Osteocyte (in vitro differentiated cells): ENCODE measurements at places on chromosomes 11 and 22.

DNA sequence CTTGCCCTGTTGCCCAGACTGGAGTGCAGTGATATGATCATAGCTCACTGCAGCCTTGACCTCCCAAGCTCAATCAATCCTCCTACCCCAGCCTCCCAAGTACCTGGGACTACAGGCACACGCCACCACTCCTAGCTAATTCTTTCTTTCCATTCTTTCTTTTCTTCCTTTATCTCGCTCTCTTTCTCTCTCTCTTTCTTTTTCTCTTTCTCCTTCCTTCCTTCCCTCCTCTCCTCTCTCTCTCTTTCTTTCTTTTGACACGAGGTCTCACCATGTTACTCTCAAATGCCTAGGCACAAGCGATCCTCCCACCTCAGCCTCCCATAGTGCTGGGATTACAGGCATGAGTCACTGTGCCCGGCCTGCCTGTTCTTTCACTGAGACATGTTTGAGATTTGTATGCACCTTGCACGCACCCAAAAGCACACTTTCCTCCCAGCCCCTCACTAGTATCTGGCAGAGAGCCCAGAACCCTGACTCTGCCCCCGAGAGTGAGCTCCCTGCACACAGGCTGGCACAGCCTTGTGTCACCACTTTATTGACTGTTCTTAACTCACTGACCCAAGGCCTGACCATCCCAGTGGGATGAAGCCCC lies 56.8 kb downstream of the CD6 start:
- no peak for DNase-seq

- DNase-seq: no peak
Measured at GRCh38 chr22:26194313-26194712, 25.1 kb downstream of the SEZ6L start.

DNA sequence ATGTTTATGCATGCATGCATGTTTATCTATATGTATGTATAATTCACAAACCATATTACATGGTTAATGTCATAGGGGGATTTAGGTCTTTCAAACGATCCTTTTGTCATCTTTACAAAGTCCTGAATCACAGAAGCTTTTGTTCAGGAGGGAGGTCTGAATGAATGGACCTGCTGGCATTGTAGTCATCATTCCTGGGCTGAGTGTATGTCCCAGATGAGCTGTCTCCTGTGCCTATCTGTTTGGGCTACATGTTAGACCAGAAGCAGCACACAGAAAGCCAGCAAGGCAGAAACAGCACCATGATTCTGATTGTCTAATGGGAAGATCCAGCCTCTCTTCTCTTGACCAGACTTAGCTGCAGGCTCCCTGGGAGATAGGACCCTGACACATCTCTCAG lies 69.5 kb downstream of the ADM start:
- no peak for DNase-seq

GRCh38 chr11:117909611-117910382 lies 19.4 kb downstream of the TMPRSS13 start:
- DNase-seq: no peak

- no peak for DNase-seq
Measured at GRCh38 chr11:76653674-76654284, 16.8 kb downstream of the LRRC32 start.

DNA sequence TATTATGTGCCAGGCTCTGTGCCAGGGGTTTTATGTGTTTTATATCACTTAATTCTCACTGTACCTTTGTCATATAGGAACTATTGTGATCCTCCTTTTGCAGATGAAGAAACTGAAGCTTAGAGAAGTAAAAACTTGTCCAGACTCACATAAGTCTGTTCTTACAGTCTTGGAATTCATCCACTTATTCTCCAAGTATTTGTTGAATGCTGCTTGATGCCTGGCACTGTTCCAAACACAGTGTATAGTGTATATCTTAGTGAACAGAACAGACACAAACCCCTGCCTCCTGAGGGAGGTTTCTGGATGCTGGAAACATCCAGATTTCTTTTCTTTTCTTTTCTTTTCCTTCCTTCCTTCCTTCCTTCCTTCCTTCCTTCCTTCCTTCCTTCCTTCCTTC lies 29.0 kb upstream of the FGF3 start:
- DNase-seq: no peak

DNA sequence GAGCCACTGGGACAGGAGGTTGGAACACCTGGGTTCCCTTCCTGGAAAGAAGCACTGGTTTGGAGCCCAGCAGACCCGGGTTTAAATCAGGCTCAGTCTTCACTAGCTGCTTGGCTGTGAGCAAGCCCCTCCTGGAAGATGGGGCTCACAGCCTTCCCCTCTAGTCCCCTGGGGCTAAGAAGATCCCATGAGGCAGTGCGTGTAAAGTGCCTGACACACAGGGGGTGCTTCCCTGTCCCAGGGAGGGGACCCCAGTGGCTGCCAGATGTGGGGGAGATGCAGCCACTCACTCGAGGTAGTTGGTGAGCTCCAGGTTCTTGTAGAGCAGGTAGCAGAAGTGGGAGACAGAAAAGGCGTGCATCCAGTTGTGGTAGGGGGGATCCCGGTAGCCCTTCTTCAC lies 93.2 kb downstream of the PDE2A start:
- DNase-seq: no peak

- no peak for DNase-seq
Measured at GRCh38 chr11:76690736-76691135, 20.2 kb upstream of the LRRC32 start.

DNA sequence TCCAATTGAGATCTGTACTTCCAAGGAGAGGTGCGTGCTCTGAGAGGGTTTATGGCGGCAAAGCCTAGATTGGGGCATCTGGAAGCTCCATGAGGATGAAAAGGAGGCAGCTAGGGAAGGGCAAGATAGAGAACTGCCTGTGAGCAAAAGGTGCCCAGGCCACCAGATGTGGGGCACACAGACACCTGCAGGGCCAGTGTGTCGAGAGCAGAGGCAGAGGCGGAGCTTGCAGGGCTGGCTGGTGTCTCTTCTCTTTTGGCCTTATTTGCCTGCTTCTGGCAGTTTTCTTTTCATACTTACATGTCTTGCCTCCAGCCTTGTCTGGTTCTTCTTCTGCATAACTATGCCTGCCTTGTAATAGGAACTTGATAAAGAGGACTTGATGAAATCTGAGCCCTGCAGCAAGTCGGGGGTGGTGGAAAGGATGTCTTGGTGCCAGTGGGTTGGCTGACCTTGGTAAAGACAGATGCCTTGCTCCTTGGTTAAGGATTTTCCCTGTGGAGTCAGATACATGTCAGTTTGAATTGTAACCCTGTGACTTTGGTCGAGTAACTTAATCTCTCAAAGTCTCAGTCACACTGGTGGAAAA lies 680.3 kb downstream of the NTM start:
- no peak for DNase-seq

DNA sequence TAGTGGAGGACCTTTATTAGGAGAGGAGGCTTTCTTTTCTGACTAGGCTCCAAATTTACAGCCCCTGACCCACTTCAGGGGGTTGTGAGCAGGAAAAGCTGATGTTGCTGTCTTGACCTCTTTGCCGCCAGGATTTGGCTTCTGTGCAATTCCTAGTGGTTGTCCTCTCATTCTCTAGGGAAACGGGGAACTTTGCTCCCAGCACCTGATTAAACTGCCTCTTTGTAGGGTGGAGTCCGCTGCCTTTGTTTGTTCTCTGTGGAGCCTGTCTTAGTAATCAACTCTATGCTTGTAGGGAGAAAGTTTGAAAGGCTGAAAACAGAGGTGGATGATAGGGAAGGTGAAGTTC lies 16.3 kb downstream of the CTNND1 start:
- DNase-seq: no peak

GRCh38 chr11:93611836-93612677 lies 49.4 kb upstream of the CEP295 start:
- DNase-seq: no peak

- no peak for DNase-seq
Measured at GRCh38 chr11:25667871-25668270, 664.1 kb upstream of the ANO3 start.

- DNase-seq: no peak
Measured at GRCh38 chr11:45275828-45276227, 10.3 kb downstream of the SYT13 start.

DNA sequence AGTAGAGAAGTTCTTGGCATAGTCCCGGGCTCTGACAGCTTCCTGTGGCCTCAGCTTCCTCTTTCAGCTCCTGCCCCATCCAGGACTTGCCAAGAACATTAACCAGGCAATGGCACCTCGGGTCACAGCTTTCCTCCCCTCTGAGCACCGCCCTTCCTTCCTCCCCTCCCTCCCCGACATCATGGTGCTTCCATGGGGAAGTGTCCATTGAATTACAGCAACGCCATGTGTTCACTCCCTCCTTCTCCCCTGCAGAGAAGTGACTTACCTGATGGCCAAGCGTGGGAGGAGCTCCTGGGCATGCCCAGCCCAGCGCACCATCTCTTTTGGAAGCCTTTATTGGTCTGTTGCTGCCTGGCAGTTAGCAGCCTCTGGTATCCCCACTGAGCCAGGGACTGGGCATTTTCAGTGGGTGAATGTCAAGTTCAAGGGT lies 25.8 kb upstream of the DAGLA start:
- DNase-seq: no peak

GRCh38 chr11:125228445-125228844 lies 63.9 kb downstream of the PKNOX2 start:
- no peak for DNase-seq

DNA sequence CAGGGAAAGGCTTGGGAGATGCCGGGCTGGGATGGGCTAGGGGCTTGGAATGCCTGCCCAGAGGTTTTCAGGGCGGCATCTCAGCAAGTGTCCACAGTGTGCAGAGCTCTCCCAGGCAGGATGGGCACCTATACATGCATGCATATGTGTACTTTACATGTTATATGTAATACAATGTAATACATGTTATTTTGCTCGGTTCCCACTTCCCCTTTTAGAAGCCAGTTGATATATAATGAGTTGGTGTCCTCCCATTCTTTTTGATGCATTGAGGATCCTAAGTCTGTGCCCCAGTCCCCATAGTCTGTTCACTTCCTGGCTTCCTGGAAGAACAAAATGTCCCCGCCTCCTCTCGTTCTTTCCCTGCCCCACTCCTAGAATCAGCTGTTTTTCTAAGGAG lies 20.1 kb upstream of the EIF3D start:
- no peak for DNase-seq

DNA sequence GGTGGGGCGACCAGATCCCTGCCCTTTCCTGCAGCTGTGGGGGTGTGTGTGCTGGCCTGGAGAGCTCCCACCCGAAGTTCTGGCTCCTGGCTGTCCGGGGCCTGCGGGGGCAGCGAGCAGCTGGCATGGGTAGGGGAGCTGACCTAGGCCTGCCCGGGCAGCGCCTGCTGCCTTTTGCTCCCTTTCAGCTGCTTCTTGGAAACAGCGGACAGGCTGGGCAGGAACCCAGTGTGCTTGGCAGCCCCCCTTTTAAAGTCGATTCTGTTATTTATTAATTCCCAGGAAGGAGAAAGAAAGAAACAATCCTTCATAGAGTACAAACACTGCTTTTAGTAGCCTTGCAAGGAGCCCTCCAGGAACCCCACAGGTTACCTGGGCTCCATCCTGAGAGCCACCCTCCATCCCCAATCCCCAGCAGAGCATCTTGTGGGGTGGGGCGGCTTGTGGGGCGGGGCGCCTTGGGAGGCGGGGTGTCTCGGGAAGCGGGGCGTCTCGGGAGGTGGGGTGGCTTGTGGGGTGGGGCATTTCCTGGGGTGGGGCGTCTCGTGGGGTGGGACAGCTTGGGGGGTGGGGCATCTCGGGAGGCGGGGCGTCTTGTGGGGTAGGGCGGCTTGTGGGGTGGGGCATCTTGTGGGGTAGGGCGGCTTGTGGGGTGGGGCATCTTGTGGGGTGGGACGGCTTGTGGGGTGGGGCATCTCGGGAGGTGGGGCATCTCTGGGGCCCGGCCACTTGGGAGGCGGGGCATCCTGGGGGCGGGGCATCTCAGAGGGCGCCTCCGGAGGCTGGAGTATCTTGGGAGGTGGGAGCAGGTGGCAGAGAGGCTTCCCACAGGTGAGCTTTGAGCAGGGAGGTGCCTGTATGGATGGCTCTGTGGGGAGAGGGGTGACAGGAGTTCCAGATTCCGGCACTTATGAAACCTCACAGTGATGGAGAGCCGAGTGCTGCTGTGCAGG lies 7.0 kb downstream of the CD81 start:
- DNase-seq: no peak

DNA sequence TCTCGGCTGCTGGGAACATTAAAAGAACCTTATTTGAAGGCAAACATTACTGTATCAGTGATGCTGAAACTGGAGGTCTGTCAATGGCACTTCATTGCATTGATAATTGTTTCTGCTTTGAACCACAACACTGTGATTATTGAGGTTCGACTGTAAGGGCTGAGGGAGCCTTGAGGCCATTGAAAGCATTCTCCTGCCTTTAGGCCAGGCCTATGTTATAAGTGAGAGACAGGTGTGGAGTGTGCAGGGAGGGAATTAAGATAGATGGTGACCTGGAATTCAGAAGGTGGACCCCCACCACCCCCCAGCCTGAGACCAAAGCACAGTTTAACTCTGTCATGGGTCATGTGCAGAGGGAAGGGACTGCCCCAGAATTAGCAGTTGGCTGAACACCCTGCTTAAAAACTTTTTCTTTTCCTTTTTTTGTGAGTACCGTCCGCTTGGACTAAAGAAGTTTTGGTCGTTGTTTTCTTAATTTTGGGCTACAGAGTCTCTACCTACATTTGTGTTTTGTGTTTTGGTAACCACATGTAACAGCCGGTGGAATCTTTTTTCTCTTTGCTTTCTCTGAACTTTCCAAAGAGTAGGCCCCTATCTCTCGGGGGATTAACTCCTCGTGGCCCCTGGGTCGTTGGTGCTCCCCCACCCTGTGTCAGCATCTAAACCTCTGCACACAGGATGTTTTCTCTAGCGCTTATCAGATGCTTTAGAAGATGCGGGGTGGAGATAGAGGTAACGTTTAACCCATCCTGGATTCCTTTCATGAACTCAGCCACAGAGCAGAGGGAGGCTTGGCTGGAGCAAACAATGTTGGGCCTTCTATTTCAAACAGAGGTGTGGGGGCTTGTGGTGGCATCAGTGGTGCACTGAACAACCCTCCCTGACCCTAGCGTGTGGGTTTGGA lies 43.7 kb downstream of the ZBTB16 start:
- DNase-seq: no peak

DNA sequence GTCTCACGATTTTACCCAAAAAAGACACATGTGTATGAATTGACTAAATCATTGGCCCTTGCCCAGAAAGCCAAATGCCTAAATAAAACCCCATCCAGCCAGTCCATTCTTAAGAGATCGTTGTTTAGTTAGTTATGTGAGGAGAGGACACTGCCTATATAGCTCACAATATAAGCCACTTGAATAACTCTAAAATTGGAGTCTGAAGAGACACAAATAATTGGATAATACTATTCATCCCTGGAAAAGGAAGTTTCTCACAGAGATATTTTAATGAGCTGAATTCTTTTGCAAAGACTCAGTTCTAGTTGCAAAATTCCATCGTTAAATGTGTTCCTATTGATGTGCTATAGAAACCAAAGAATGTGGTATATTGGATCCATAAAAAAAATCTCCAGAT lies 176.7 kb downstream of the SOX6 start:
- no peak for DNase-seq

DNA sequence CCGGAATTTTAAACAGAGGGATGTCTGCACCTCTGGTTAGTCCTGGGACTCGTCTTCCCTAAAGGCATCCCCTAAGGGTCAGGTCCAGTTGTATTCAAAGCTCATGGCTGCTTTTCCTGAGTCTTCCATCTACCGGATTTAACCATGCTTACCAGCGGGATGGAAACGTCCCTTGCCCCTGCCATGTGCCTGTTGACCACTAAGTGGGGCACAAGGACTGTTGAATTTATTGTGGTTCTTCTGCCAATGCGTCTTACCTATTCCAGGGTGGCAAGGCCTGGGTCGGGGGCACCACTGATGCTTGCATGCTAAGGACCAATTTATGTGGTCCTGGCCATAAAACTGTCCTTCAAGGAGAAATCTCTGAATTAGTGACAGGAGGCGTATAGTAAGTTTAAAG lies 25.6 kb downstream of the ANKRD42 start:
- DNase-seq: no peak
